GM04503 (cell line): ENCODE measurements at places on chromosomes 7 and 10.

DNA sequence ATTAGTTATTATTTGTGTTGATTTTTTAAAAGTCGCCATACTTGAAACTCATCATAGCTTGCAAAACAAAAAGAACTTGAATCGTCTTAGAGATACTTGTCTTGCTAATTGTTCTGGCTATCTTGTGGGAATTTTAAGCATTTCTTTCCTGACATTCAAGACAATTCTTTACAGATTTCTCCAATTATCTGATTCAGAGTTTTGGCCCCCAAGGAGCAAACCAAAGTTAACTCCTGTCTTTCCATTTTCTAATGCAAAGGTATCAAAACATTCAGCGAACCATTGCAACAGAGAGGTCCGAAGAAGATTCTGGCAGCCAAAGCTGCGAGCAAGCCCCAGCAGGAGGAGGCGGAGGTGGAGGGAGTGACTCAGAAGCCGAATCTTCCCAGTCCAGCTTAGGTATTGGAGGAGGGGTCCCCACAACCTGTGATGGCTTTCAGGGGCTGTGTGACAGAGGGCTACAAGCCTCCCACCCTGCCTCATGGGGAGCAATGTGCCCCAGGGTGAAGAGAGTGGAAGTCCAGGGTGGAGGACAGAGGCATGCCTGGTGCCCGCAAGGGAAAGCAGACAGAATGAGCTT is 119.4 kb upstream of the STK17A start:
- DNase-seq = no peak

- no peak for DNase-seq
Measured at GRCh38 chr10:103504181-103504783, 10.8 kb downstream of the NEURL1 start.

DNA sequence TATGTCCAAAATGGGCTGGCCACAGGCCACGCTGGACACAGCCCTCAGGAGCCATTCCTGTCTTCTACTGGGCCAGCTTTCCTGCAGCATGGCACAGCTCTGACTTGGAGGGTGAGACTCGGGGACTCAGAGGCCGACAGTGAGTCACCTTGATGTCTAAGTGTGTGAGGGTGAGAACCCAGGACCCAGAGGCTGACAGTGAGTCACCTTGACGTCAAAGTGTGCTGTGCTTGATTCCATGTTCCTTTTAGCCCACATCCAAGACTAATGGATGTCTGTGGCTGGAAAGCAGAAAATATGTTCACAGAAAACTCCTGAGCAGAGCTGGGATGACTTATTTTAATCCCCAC is 6.0 kb upstream of the FAM170B start:
- DNase-seq = peak; percentile 86

DNA sequence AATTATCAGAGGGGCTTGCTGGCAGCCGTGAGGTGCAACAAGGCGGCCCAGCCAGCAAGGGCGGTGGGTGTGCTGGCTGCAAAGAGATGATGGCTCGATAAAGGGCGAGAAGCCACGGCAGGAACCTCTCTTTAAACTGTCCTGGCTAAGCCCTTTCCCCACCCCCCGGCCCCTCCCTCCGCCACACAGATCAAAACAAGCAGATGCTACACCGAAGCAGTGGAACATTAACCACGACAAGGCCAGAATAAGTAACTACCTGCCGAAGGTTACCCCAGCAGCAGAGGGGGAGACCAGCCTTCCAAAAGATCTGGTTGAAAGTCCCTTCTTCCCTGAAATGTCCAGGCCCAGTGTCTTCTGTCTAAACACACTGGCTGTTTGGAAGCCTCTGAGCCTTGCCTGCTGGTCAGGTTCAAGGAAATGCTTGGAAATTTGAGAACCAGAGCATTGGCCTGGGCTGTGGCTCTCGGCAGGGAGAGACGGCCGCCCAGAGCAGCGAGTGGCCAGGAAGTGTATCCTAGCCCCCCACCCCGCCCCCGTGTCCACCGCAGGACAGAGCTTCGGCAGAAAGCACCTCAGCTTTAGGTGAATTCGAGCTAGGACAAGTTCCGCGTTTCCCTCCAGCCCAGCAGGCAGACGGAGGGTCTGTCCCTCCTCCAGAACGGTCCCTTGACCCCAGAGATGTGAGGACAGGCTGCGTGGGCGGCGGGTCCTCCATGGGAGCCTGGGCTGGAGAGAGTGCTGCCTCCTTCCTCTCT is 2.1 kb downstream of the FAM20C start:
- DNase-seq = no peak

GRCh38 chr7:28782362-28782761 is 175.8 kb downstream of the TRIL start:
- DNase-seq = no peak
